Lower leg skin (tissue), 4 donors: ENCODE measurements at places on chromosomes 7 and 10.

DNA sequence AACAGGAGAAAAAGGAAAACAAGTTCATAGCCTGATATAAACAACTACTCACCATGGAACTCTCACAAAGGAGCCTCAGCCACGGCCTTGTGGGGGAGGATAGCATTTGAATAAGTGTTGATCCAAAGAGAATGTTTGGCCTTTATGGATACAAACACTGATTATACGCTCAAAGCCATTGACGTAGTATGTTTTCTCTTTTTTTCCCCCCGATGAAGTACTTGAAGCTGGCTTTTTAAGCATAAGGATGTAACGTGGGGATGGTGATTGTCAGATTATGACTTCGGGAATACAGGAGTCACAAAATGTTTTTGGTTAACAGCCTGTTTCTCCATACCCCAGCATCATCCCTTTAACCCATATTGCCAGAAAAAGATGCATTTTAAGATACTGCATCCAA lies 39.8 kb downstream of the CELF2 start:
- DNase-seq = no peak

DNA sequence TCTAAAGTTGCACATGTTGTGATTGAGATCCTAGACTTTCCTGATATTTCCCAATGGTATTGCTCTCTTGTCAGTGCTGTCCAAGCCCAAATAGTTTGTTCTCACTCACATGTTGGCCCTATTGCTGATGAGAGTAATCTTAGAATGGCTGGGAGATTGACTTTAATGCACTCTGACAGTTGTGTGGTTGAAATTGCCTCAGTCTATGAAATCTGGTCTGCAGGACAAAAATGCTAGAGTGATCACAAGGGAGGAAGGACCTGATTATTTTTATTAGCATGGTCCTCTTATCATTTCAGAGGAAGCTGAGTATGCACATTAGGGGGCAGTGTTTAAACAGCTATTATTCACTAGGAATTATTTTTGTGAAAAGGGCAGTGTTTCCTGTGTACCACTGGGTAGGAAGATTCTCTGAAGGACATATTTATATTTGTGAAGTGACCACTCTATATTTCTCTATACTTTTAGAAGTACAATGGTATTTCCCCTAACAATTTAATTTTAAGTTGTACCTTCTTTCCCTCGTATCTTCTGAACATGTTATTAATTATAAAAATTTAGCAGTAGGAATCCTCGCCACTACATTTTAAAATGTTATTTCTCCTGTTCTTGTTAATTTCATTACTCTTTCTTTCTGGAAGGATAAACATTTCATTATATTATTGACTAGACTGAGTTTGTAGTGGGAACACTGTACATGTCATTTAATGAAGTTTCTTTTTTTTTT lies 64.4 kb downstream of the SUGCT start:
- DNase-seq = no peak

- DNase-seq = no peak
These were observed 70.6 kb downstream of the CLEC2L start for GRCh38 chr7:139594090-139594489.

- no peak for DNase-seq
These were observed 72.0 kb upstream of the FOXP2 start for GRCh38 chr7:114342431-114343179.

GRCh38 chr7:139732471-139733167 lies 45.2 kb downstream of the HIPK2 start:
- peak; percentile 39 for DNase-seq

DNA sequence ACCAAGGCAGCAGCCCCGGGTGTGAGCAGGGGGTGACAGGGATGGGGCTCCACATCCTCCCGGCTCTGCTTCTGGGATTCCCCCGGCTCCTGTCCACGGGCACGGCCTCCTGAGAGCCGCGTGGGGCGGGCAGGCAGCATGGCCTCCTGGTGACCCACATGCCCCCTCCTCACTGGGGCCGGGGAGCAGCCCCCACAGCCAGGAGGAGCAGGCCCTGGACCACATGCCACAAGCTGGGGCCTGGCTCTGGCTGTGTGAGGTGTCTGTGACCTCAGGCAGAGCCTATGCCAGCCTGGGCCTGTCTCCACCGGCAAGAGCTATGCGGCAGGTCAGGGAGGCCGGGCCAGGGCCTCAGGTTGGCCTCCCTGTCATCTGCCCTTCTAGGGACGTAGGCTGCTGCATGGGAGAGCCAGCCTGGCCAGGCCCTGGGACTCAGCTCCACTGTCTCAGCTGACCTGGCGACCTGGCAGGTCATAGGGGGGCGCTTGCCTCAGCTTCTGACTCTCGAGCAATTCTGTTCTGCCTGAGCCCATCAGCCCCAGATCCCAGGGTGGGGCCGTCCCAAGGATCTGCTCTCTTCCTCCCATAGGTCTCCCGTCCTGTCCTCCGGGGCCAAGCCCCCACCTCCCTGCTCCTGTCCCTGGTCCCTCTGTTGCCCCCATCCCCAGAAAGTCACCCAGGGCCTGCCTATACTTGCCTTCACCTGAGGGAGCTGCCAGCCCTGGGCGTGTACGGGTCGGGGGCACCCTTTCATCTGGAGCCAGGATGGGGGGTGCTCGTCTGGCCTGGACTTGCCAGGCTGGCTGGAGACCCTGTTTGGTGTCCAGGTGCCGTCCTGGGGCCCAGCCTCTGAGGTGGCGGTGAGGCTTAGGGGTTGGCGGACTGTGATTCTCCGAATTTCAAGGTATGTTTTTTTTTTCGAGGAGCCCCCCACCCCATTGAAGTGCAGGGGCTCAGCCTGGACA lies 3.9 kb upstream of the TMEM184A start:
- peak; percentile 87 for DNase-seq

- no peak for DNase-seq
These were observed 375.2 kb upstream of the GALNT17 start for GRCh38 chr7:70756789-70757188.

GRCh38 chr7:151014950-151015349 lies 9.3 kb downstream of the ATG9B start:
- no peak for DNase-seq

DNA sequence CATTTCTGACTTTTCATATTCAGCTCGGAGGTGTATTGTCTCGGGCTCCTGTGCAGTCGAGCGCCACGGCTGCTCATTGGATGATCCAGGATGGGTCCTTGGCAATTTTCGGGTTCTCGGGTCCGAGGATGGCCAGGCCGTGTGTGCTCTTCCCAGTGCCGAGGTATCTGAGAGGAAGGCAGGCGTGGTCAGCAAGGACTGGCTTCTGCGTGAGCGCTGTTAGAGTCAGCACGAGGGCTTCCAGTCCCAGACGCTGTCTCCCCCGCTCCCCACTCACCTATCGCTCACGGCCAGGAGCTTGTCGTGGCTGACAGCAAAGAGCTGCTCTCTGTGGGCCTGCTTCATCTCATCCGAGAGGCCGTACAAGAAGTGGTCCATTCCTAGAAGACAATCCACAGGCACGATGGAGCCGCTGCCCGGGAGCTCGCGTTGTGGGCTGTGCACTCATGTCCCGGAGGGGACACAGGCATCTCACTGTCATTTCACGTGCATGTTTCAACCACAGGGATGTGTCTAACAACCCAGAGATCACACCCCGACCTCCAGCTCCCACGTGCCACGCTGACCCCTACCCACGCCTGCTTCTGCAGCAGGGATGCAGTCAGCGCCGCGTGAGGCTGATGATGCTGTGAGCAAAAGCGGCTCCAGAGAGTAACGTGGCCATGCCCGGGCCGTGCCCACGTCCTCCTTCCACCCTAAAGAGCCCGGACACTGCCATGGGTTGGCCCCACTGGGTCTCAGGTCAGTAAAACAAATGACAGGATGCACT lies 34.4 kb downstream of the PITRM1 start:
- no peak for DNase-seq

GRCh38 chr10:105075031-105075430 lies 433.9 kb downstream of the SORCS3 start:
- no peak for DNase-seq

- DNase-seq = peak; percentile 12
These were observed 3.2 kb upstream of the VSTM4 start for GRCh38 chr10:49118430-49119074.

DNA sequence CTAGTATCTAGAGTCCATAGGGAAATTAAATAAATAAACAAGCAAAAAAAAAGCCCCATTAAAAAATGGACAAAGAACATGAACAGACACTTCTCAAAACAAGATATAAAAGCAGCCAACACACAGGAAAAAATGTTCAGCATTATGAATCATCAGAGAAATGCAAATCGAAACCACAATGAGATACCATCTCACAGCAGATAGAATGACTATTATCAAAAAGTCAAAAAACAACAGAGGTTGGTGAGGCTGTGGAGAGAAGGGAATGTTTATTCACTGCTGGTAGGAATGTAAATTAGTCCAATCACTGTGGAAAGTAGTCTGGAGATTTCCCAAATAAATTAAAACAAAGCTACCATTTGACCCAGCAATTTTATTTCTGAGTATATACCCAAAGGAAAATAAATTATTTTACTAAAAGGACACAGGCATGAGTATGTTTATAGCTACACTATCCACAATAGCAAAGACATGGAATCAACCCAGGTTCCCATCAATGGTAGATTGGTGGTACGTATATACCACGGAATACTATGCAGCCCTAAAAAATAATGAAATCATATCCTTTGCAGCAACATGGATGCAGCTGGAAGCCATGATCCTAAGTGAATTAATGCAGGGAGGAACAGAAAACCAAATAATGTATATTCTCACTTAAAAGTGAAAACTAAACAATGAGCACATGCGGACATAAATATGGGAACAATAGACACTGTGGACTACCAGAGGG lies 366.5 kb upstream of the SEMA3C start:
- DNase-seq = no peak

DNA sequence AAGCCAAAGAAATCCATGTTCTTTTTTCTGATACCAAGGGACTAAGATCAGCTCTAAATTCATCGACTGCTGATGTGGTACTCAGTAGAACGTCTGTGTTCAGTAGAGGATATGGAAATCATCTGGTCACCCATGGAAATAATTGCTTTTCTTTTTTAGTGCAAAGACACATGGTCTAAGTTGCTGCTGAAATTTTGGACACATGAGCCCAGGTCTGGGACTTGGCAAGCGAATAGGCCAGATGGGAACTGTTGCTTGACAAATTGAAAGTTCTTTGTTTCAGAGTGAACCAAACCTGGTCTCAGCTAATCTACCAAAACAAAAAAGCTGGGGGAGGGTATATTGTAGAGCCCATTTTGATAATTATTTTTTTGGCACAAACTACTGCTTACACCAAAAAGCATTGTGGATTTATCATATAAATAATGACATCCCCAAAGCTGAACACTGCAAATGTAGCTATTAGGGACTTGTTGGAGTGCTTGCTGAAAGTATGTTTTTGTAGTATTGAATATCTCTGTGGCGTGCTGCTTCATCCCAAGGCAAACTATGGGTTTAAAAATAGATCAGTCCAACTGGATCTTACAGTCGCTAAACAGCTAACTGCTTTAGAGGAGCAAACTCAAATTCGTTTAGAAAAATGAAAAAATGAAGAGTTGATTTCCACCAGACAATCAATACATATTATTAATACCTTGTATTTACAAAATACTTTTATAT lies 144.7 kb downstream of the TRIL start:
- DNase-seq = no peak

DNA sequence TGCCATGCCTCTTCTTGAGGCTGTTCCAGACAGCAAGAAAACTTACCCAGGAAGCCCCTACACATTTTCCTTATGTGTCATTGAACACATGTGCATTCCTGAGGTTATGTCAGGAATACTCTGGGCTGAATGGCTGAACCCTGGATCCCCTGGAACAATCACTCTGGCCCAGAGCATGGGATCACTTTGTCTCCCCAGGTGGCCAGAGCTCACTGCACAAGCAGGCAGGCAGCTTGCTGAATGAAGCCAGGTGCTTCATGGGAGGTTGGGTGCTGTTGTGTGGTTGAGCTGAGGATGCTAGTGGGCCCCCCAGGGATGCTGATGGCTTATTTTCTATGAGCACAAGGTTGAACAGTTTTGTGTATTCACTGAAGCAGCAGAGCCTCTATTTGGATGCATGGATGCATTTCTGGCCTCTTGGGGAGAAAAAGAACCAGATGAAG lies 54.7 kb upstream of the NPTX2 start:
- DNase-seq = no peak

GRCh38 chr7:28179120-28180030 lies 1.2 kb downstream of the JAZF1 start:
- DNase-seq = peak; percentile 94

GRCh38 chr10:13989616-13990015 lies 341.1 kb downstream of the FRMD4A start:
- DNase-seq = no peak

DNA sequence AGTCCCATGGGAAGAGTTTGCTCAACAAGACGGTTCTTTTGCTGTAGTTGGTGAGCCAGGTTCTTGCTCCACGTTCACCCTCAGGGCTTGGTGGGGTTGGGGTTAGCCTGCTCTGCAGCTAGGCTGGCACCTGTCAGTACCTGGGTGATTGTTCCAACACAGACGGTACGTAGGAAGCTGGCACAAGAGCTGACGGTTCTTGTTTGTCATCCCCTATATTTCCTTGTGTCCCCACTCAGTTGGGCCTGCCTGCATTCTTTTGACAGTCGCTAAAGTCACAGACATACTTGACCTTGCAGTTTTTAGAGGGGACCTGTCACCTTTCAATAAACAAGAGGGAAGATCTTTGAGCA lies 40.2 kb upstream of the SYPL1 start:
- DNase-seq = no peak

DNA sequence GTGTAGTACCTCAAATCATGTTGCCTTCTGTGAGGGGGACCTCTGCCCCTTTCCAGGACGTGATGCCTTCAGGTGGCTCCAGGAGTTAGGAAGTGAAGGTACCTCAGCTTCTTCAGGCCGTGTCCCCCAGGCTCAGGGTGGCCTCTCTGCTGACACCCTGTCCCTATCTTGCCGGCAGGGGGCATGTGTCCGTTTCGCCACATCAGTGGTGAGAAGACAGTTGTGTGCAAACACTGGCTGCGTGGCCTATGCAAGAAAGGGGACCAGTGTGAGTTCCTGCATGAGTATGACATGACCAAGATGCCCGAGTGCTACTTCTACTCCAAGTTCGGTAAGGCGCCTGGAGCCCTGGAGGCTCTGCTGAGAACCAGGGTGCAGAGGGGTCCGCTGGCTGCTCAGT lies 9.2 kb downstream of the CPSF4 start:
- DNase-seq = no peak

- DNase-seq = no peak
These were observed 124.9 kb downstream of the DLG5 start for GRCh38 chr10:77801474-77802161.

- DNase-seq = no peak
These were observed 88.0 kb upstream of the NAMPT start for GRCh38 chr7:106372595-106373318.

- no peak for DNase-seq
These were observed 41.3 kb downstream of the SLC16A12 start for GRCh38 chr10:89494068-89494467.

DNA sequence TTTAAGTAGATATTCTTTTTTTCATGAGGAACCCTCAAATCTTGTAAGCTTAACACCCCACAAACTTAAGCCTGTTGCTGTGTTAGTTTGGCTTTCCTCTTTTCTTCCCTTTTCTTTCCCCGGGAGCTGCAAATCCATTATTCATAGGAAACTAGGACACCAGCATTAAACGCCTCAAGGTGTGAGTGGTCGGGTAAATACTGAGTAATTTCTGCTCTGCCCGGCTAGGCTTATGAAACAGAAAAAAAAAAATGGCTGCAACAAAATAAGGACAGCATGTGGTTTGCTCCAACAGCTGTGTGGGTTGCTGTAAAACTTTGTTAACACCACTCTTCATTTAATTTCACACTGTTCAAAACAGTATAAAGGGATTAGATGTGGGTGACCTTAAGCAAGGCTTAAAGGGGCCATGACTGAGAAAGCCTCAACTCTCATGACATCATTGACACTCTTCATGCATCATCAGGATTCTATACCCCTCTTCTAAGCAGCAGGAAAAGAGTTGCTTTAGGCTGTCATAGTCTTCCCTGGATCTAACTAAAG lies 104.1 kb downstream of the AOAH start:
- DNase-seq = no peak
